ENCODE measurements at places on chromosomes 16 and 17.

DNA sequence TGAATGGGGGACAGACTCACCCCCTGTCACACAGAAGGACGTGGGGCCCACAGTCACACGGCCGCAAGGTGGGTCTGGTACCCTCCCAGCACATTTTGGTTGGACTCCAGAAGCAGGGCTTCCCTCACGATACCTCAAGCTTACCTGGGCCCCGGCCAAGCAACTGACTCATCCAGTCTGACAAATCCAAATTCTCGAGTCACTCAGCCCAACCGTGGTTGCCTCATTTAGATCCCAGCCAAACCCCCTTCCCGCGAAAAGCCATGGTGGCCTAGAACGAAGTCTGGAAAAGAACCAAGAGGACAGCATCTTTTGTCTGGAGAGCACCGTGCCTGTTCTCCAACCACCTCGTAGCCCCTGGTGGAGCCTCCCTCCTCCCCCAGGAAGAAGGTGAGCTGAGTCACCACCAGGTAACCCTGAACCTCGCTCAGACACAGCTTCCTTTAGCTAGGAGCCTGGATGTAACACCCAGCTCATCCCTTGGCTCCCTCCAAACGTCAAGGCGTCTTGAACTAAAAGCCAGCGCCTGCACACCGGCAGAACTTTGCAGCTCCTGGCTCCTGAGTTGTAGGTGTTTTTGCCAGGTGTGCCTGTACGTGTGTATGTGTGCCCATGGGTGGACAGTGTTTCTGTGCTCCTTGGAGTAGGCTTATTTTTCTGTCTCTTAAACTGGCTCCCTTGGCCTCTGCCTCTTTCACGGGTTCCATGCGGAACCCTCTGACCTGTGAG, 78.9 kb downstream of the CMIP start:
- peak; percentile 89 for DNase-seq

- DNase-seq = peak; percentile 72
Measured at GRCh38 chr16:86732621-86733295, 154.4 kb downstream of the FOXL1 start.

GRCh38 chr16:67147437-67148140, 3.2 kb downstream of the B3GNT9 start:
- DNase-seq = peak; percentile 60

DNA sequence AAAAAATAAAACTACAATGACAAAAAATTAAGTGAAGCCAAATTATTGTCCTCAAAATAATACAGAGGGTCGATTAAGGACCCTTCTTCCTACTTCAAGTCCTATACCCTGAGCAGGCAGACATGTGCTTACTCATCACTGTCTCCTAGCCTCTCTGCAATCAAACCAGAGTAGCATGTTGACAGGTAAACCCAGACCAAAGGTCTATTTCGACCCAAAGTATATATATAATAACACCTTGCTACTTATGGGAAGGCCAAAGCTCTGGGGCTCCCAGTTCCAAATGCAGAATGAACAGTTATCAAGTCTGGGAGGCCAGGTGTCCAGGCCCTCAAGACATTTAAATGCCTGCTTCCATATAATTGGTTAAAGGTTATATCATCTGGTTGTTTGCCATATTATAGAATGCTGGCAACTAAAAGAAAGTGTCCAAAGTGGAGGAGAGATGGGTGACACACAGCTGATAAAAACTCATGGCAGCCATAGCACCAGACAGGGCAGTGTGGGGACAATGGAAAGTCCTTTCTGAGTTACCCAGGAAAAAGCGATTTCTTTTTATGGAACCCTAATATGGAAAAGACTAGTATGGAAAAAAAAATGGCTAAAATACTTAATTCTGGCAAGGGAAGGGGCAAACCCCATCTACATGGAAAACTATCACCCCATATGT, 53.6 kb downstream of the N4BP1 start:
- DNase-seq = no peak

DNA sequence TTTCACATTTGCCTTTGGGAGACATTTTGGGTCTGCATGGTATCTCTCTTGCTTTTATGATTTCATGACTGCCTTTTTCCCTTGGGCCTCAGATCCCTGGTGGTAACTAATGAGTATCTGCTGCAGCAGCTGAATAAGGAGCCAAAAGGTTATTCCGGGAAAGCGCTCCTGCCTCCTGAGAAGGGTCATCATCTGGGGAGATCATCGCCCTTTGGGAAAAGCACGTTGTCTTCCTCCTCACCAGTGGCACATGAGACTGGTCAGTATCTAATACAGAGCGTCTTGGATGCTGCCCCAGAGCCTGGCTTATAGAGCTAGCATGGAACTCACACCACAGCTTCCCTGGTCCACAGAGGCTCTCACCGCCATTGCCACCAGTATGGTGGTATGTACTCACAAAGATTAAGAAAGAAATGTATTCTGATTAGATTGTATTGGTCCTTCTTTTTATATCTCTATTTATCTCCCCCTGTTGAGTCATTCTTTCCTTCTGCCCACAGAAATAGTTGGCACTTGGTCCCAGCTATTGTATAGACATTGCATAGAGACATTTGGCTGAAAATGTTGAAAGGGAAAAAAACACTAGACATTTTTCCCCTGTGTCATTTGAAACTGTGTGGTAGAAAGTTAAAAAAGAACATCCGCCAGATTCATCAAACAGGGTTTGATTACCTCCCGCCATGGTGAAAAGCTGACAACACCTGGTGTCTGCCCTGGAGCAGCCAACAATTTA, 8.4 kb downstream of the TPPP3 start:
- no peak for DNase-seq

GRCh38 chr17:17361543-17361866, 58.3 kb downstream of the NT5M start:
- DNase-seq = peak; percentile 76

DNA sequence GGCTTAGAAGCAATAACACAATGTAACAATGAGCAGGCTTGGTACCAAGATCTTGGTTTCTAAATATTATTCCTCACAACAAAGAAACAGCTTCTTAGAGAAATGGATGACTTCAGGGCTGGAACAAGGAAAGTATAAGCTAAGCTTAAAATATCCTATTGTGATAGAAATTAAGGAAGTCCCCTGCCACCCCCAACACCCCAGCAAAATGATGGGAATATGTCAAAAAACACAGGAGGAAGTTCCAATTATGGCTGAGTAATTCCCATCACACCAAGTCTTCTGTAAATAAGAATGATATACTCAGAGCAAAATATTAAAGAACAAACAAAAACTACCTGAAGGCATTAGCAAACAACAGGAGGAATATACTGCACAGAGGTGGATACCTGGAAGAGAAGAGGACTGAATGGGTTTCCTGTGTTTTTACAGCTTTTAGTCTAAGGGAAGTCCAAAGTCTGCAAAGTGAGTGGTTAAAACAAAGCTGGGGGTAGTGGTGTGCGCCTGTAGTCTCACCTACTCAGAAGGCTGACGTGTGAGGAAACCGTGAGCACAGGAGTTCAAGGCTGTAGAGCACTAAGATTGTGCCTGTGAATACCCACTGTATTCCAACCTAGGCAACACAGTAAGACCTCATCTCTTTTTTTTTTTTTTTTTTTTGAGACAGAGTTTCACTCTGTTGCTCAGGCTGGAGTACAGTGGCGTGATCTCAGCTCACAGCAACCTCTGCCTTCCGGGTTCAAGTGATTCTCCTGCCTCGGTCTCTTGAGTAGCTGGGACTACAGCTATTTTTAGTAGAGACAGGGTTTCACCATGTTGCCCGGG, 17.1 kb upstream of the ATP6V0A1 start:
- no peak for DNase-seq

- DNase-seq = no peak
Measured at GRCh38 chr17:31299624-31300023, 2.6 kb upstream of the OMG start.

- DNase-seq = no peak
Measured at GRCh38 chr17:46795379-46795952, 23.0 kb downstream of the WNT3 start.

- no peak for DNase-seq
Measured at GRCh38 chr16:65312795-65313194, 190.9 kb upstream of the CDH11 start.

DNA sequence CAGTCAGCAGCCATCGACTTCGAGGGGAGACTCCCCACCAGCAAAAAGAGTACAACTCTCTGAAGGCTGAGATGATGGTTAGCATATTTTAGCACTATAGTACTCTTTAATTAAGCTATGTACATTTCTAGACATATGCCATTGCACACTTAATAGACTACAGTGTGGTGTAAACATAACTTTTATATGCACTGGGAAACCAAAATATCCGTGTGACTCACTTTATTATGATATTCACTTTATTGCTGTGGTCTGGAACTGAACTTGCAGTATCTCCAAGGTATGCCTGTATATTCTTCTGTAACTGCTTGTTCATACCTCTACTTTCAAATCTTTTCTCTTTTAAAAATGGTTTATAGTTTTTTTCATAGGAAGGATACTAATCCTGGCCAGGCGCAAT, 11.0 kb upstream of the NXPH3 start:
- no peak for DNase-seq

- no peak for DNase-seq
Measured at GRCh38 chr16:64892835-64893785, 228.8 kb downstream of the CDH11 start.

DNA sequence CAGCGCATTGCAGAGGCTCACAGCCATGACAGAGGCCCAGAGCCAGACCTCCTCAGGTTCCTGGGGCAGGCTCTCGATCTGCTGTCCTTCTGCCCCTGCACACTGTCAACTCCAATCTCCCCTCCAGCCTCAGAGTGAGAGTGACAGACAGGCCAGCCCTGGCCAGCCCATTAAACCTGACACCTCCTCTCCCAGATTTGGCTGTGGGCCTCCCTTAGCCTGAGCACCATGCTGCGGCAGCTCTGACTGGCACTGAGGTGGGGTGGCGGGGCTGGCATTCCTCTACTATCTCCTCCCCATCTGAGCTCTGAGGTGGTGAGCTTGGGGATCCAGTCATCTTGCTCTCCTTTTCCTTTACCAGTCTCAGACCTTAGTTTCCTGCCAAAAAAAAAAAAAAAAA, 15.5 kb upstream of the C1QL1 start:
- DNase-seq = no peak

DNA sequence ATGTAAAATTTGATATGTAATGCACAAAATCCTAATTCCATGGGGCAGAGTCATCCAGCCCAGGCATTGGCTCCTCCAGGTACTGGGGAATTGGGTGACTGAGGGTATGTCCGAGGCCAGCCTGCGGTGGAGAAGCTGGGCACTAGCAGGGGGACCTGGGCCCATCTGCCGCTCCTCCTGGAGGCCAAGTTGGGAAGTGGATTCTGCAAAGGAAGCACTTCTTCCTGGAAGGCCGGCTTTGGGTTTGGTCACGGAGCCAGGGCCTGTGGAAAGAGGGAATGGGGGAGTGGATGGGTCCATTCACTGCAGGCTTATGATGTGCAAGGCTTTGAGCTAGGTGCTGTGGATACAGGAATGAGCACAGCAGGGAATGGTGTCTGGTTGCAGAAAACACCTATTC, 85.8 kb downstream of the GNAO1 start:
- DNase-seq = peak; percentile 37

DNA sequence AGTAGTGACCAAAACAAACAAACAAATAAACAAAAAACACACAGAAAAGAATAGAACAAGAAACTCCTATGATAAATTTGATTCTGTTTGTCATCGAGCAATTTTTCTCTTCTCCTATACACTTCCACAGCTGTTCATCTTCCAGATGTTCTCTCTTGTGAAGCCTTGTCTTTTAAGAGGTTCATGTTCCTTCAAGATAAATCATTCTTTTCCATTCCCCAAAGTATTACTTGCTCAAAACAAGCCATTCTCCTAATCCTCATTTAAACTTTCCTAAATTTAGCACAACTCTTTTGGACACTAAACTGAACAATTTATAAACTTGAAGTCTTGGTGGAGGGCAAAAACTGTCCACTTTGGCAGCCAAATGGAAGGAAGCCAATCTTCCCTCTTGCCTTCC, 103.3 kb downstream of the ABCA8 start:
- DNase-seq = no peak

- DNase-seq = no peak
Measured at GRCh38 chr16:49259330-49259729, 22.3 kb downstream of the CBLN1 start.

DNA sequence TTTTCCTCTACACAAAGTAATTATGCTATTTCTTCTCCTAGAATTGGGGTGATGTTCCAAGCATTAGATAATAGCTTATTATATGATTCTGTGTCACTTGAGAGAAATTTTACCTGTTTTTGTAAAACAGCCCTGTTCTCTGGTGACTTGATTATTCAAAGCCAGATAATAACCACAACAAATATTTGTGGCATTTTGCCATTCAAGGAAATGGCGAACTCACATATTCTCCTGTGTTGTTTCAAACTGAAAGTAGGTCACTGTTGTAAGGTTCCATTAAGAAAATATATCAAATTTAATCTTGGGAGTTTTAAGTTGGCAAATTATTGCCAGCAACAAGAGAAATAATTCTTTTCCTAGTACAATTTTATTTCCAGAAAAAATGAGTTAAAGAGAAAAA, 124.8 kb downstream of the STXBP4 start:
- DNase-seq = no peak

DNA sequence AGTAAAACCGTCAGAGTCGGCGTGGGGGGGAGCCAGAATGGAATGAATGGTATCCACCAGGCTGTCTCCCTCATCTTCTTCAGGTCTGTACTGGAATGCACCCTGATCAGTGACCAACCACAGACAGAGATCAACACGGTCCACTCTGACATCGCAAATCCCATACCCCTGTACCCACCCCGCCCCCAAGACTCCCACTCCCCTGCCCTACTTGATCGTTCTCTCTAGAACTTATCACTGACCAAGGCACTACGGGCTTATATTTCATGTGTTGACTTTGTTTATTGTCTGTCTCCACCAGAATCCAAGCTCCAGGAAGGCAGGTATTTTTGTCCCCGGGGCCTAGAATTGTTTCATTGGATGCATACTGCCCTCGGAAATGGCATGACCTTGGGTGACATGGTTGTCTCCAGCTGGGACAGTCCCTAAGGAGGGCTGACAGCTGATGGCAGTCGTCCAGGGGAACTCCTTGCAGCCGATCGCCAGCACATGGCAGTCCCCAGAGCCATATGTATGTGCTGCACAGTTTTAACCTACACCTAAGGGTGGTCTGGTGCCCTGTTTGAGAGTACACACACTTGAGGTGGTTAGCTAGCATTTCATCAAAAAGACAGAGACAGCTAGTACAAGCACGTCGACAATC, 526 bp upstream of the MFSD6L start:
- DNase-seq = no peak

GRCh38 chr16:8725513-8726178, 51.2 kb downstream of the ABAT start:
- DNase-seq = no peak

DNA sequence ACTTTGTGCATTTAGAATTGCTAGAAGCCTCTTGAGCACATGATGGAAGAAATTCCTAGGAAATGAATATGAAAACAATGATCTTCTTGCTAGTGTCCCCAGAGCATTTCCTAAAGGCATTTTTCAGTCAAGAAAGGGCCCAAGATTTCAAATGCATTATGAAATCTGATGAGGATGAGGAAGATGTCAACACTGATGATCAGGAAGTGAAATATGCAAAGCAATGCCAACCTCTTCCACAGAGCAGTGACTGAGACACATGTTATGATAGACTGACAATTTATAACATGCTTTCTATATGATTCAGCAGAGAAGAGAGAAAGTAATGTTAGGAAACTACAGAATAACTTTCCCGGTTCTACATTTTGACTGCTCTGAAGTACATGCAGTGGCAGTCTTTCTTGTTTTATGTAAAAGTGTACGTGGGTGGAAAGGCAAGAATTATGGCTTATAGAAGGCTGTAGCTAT, 859.1 kb upstream of the GOT2 start:
- no peak for DNase-seq

GRCh38 chr17:34851961-34852540, 109.2 kb downstream of the CCT6B start:
- DNase-seq = no peak

- DNase-seq = no peak
Measured at GRCh38 chr17:69271023-69271422, 42.4 kb upstream of the ABCA10 start.

Data from posterior vena cava (tissue), 2 donors.